GDM1 (cell line): ENCODE measurements at places on chromosomes 4 and X.

DNA sequence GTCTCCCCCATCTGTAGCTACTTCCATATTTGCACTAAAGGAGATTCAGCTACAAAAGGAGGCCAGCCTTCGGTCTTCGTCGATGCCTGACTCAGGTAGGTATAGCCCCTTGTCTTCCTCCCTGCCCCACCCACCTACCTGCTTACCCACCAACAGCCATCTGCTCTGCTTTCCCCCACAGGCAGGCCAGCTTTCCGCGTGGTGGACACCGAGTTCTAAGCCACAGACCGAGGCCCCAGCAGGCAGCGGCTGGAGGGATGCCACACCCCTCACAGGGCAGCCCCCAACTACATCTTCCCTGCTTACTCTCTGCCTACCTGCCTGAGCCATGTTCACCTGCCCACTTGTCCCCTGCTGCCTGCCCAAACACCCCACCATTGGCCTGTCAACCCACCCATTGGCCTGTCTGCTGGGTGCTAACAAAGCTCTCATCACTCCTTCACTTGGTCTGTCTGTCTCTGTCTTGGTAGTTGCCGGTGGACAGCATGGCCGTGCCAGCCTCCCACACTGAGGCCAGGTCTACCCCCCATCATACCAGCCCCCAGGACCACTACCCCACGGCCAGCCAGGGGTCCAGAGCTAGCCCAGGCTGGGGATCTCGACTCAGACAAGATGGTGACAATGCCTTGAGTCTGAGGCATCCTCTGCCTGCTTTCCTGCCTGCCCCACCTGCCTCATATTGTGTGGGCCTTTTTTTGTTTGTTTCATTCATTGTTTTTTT, 4.1 kb upstream of the USP11 start:
- no peak for DNase-seq

DNA sequence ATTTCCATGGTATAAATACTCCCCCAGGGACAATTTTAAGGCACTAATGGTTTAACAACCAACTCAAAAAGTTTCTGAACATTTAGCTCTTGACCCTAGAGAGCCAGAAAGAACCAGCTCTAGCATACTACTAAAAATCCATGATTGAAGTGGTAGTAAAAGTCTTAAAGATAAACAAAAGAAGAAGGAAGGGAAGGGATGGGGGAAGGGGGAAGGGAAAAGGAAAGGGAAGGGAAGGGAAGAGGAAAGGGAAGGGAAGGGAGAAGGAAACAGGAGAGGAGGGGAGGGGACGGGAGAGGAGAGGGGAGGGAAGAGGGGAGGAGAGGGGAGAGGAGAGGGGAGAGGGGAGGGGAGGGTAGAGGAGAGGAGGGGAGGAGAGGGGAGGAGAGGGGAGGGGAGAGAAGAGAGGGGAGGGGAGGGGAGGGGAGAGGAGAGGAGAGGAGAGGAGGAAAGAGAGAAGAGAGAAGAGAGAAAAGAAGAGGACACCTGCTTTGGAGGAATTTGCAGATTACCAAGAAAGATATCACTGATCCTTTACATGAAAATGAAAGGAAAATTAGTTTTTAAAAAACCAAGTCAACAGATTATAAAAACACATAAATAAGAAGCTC, 26.4 kb upstream of the FAM241A start:
- DNase-seq: no peak

- no peak for DNase-seq
Measured at GRCh38 chrX:97691901-97692455, 808.3 kb downstream of the RPA4 start.

- DNase-seq: no peak
Measured at GRCh38 chr4:169971456-169972015, 54.7 kb downstream of the MFAP3L start.

- no peak for DNase-seq
Measured at GRCh38 chrX:31165241-31166035, 93.6 kb upstream of the FTHL17 start.

DNA sequence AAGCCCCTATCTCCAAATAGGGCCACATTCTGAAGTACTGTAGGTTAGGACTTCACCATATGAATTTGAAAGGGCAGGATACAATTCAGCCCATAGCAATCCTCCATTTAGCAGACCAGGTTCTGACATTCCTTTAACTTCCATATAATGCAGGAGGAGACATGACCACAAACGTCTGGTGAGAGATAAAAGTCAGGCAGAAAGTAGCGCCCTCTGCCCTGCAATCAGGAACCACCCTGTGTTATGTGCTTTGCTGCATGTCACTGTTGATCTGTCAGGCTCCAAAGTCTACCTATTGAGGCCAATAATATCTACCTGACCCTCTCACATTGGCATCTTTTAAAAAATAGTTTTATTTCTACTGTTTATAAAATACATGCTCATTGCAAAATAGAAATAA, 30.2 kb upstream of the SEPSECS start:
- no peak for DNase-seq

DNA sequence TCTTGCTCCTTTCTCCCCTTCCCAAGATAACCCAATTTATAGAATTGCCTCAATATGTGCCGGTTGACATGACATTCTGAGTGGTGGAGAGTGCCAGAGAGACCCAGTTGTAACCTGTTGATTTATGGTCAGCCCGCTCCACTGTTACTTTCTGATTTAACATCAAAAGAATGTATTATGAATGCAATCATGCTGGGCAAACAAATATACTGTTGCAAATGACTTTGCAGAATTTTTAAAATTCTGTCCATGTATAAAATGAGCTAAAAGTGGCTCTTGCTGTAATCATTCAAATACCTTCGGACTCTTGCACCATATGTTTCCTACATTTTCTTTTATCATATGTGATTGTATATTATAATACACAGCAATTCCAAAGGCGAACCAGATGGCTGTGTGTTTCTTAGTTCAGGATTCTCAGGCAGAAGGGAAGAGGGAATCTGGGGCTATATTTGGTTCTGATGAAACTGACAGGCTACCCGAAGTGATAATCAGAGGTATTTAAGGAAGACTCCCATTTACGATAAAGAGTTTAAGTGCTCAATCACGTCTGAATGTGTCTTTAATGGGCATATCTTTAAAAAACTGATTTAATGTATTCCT, 131.7 kb downstream of the CLCN4 start:
- no peak for DNase-seq

DNA sequence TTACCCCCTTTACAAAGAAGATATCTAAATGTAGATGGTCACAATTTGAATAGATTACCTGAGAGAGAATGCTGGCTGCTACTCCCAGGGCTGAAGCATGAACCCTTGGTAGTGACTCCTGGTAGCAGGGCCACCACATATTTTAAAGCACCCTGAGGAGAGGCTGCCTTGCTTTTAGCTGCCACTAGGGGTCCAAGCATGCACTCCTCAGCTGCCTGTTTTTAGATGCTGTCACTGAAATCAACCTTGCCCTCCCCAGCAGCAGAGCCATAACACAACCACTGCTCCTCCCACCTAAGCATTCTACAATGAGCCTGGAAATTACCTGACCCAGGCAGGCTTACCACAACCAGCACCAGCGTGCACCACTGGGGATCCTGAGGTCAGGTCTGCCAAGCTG, 850.9 kb downstream of the FAM133A start:
- DNase-seq: no peak

DNA sequence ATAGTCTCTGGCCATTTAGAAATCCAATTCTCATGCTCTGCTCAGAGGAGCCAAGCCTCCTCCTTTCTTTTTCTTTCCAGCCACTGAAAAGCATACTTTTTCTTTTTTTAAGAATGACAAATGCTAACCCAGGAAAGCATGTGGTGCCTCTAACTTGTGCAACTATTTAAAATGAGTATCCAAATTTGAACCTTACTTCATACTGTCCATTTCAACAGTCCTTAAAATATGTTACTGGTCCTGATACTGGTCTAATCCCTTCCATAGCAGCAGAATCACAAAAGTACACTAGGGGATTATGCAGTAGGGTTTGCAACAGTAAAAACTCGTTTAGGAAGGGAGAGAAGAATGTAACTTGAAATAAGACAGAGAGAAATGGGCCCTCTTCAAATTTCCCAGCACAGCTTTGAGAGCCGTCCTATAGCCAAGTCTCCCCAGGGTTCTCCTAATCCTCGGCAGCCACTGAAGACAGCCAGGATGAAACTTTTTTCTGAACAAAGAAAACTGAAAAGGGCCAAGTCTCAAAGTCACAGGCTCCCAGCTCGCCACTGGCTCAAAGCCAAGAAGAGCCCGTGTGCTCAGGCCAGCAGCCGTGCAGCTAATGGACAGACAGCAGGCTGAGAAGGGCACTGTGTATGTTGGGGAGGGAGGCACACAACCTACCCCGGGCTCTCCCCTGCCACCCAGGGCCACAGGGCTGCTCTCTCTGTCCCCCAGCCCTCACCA, 39.5 kb downstream of the GPC4 start:
- DNase-seq: no peak

- no peak for DNase-seq
Measured at GRCh38 chr4:3251691-3252479, 2.9 kb downstream of the MSANTD1 start.

DNA sequence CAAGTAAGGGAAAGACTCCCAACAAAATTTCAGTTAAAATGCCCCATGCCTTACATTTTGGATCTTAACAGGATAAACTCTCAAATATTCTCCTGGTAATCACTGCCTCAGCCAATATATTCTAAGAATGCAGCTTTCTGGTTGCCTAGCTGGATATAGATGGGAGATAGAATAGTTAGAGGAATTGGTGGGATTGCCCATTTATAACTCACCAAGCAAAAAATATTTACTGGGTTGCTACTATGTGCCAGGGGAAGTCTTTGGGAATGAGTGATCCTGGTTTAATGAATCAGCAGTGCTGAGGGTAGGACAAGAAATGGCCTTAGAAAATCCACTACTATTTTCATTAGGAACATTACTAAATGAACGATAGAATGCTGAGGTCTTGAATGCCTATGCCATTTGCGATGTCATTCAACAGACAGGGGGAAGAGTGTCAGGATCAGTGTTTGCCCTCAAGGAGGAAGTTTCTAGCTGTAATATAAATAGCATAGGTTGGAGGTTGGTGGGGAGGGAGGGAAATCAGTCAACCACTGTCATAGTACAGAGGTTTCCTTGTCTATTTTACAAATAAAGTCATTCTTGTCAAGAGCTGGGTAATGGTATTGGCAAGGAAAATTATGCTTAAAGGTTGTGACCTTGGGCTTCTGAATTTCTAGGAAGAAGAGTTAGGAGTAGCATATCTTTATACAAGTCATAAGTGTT, 63.5 kb downstream of the ENOPH1 start:
- peak; percentile 54 for DNase-seq

- DNase-seq: no peak
Measured at GRCh38 chrX:102712981-102713625, 855 bp downstream of the GPRASP2 start.
